CD8-positive, alpha-beta T cell (primary cell): ENCODE measurements at places on chromosomes 16 and 17.

DNA sequence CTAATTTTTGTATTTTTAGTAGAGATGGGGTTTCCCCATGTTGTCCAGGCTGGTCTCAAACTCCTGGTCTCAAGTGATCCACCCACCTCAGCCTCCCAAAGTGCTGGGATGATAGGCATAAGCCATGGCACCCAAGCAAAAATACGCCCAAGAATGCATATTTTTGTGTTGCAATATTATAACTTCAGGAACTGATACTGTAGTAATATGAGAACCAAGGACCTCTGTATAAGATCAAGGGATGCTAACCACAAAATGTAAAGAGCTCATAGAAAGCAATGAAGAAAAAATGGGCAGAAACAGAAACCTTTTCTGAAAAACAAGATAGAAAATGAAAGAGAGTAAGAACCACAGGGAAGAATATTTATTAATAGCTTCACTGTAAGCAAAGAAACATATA, 183.6 kb upstream of the RPL38 start:
- no peak for DNase-seq

- no peak for DNase-seq
Measured at GRCh38 chr16:77227745-77228144, 28.5 kb downstream of the SYCE1L start.

- no peak for DNase-seq
Measured at GRCh38 chr16:12576878-12577277, 226.8 kb downstream of the CPPED1 start.

DNA sequence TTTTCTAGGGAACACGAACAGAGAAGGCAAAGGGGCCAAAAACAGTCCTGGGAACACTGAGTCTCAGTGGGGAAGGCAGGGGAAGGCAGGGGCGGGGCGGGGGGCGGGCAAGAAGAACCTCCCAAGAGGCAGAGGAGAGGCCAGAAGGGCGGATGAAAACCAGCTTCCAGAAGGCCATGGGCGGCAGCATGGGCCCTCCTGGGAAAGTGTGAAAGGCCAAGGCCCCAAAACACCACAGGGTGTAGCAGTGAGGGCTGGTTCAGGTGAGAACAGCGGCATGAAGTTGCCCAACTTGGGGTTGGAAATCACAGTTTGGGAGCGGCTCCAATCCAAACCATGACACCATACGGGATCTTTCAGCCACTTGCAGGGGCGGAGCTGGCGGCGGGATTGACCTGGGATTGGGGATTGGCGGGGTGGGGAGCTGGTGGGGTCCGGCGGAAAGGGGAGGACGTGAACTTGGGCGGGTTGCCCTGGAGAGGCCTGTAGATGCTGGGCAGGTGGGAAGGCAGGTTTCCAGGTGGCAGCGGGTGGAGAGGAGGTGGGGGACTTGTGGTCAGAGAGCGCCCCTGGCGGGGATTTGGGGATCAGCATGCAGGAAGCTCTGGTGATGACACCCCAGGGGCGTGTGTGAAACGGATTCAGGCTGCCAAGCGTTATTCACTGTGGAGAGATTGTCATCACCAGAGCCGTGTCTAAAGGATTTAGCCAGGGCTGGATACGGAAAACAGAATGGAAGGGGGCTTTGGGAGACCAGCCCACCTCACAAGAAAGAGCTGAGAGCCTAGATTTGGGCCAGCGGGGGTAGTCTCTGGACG, 80.9 kb downstream of the ARHGAP23 start:
- peak; percentile 39 for DNase-seq

DNA sequence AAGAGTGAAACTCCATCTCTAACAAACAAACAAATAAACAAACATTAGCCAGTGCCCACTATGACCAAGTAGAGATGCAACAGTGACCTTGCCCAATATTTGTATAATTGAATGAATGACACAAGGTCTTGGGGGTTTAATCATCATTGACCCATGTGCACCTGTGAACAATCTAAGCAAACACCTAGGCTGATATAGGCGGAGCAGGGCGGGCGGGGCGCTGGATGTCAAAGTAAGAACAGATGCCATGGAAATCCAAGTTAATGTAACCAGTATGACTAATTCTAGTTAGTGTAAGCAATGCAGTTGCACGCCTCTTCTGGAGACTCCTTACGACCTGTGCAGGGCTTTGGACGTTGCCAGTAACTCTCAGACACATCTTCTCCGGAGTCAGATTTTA, 17.6 kb downstream of the RCVRN start:
- no peak for DNase-seq

DNA sequence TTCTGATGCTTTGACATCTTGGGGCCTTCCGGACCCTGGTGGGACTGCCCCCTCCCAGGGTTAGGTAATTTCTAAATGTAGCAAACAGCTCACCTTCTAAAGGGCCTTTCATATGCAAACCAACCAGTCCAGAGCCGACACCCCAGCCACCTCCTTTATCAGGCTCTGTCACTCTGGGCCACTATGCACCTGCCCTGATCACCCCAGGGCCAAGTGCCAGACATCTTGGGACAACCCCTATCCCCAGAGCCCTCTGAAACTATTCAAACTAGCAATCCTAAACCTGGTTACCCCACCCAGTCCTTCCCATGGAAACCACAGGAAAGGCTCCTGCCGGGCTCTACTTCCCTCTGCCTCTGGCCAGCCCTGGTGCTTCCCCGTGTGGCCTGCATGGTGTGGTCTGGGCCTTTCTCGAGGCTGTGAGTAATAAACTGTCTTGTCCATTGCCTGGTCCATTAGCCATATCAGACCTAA, 91.2 kb upstream of the TNRC6C start:
- no peak for DNase-seq

- no peak for DNase-seq
Measured at GRCh38 chr16:58906981-58907715, 173.0 kb upstream of the GOT2 start.
